NCI-H345 (cell line): ENCODE measurements at places on chromosomes 16 and 17.

DNA sequence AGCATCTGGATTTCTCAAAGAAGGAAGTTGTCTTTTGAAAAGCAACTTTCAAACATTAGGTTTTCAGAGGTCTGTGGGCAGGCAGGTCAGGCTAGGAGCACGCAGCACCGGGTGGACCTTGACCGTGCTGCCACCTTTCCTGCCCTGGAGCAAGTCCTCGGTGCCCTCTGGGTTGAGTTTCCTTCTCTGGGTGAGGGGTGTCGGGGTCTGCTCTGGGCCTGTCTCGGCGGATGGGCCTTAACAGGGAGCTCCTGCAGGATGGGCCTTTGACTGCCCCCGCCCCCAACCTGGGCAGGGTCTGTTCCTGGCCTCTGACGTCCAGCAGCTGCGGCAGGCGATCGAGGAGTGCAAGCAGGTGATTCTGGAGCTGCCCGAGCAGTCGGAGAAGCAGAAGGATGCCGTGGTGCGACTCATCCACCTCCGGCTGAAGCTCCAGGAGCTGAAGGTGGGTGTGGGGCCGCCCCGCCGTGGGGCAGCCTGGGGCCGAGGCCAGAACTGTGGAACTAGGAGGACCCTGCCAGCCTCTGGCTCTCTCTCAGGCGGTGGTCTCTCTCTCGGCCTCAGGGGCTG lies 8.7 kb downstream of the DEF8 start:
- no peak for DNase-seq

DNA sequence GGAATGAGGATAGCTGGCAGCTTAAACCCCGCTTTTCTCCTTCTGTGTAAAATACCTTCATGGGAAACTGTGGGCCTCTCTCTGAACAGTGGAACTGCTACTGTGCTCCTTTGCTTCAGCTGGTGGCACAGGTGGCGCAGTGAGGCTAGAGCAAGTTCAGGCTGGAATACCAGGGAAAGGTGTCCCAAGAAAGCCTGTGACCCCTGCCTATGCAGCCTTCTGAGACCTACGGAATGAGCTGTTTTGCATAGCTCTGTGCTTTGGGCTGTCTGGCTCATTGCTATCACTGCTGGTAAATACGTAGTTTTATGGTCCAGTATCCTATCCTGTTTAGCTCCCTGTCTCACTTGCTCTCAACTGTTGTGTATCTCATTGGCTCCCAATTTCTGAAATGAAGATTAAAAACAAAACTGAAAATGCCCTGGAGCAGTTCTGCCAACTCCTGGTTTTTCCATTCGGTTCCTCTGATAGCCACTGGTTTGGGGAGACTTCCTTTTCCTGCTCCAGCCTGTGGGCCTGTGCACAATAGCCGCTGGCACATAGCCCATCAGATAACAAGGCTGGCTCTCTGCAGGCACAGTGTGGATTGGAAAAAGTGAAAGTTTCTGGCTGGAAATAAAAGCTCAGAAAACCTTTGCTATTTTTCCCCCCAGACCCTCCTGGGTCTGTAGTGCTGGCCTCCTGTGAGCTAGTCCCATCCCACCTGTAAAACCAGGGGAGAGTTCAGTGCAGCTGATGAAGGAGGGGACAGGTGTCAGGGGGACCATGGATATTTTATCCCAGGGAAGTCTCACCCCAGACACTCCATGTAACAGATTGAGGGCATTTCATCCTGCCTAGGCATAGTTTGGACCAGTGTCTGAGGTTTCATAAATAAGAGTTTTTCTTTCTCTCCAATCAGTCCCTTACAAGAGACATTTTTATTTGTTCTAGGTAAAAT lies 24.0 kb downstream of the LIMD2 start:
- DNase-seq: no peak

GRCh38 chr16:25033852-25034251 lies 18.7 kb upstream of the ARHGAP17 start:
- no peak for DNase-seq

- no peak for DNase-seq
Observed at GRCh38 chr17:6476810-6477179, 32.5 kb downstream of the PIMREG start.

DNA sequence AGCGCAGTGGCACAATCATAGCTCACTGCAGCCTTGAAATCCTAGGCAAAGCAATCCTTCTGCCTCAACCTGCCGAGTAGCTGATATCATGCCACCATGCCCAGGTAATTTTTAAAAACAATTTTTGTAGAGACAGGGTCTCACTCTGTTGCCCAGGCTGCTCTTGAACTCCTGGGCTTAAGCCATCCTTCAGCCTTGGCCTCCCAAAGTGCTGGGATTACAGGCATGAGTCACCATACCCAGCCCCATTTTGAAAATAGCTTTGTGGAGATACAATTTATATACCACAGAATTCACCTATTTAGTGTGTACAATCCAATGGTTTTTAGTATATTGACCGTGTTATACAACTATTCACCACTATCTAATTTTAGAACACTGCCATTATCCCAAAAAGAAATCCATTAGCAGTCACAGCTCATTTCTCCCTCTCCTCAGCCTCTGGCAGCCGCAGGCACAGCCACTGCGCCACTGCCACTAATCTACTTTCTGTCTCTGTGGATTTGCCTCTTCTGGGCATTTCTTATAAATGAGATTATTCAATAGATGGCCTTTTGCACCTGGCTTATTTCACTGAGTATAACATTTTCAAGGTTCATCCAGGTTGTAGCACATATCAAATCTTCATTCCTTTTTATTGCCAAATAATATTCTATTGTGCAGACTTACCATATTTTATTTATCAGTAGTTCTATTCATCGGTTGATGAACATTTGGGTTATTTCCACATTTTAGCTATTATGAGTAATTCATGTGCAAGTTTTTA lies 6.5 kb downstream of the RNF157 start:
- no peak for DNase-seq

DNA sequence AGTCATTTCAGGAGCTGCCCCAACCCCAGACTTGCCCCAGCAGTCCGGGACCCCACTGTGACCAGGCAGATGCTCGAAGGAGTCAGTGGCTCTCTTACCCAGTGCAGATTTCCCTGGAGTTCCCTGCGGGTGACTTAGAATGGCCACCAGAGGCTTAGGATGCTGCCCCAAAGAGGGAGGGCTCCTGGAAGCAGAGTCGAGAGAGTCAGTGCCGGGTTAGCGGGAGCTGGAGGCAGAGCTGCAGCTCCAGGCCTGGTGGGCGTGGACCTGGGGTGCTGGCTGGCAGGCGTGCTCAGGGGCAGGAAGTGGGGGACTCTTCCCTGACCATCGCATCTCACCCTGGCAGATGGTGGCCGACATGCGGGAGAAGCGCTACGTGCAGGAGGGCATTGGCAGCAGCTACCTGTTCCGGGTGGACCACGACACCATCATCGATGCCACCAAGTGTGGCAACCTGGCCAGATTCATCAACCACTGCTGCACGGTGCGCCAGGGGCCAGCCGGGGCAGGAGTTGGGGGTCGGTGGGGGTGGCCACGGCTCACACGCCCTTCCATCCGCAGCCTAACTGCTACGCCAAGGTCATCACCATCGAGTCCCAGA lies 1.6 kb upstream of the HSD3B7 start:
- no peak for DNase-seq

- no peak for DNase-seq
Observed at GRCh38 chr16:20904507-20905081, 4.0 kb downstream of the LYRM1 start.

DNA sequence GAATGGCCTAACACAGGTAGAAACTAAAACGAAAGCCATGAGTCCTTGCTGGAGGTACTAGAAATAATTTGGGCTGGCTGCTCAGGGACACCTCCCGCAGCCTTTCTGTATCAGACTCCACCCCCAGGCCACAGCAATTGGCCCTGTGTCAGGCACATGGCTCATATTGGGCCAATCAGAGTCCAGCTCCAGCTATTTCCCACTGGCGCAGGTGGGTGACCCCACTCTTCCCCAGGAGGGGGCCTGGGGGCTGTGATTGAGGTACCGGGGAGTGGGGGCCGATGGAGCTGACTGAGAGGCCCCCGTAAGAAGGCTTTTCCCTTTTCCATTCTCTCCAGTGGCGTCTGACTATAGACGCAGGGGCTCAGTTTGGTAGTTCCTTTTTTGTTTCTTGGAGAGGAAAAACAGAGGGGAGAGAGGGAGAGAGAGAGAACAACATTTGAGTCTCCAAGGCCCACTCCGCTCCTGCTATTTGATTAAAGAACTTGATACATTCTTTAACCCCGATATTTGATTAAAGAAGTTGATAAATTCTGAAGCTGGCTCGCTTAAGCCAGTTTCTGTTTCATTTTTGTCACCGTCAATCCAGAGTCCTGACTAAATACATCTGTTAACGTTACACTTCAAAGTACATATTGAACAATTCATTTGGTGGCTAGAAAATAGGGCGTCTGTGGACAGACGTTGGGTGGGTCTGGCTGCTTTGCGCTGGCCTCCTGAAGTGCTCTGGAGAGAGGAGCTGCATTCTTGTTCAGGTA lies 26.3 kb downstream of the FOXL1 start:
- DNase-seq: no peak

GRCh38 chr17:31318298-31318801 lies 3.1 kb downstream of the EVI2A start:
- no peak for DNase-seq

DNA sequence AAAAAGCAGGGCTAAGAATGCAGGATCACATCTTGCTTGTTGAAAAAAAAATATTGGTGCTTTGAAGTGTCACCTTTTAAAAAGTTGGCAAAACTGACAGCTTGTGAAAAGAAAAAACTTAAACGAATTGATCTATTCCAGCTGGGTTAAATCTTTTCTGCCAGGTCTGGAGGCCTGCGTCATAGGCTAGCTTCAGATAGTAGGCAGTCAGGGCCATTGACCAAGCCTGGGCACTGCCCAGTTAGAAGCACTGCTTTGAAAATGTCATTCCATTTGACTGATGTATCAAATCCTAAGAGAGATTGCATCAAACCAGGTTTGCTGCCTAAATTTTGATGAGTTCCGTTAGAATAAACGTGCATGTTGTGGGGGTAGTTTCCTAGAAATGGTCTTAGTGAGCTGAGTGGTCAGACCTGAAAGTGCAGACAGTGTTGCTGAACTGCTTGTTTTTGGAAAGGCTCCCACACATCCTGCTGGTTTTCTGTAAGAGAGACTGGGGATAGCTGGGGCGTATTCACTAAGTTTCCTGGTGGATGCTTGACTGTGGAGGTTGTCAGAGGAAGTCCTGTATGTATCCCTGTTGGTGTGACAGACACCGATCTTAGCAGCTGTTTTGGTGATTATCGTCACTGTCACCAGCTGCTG lies 38.8 kb downstream of the NUP88 start:
- no peak for DNase-seq

GRCh38 chr17:74999523-74999922 lies 12.1 kb downstream of the CDR2L start:
- no peak for DNase-seq

DNA sequence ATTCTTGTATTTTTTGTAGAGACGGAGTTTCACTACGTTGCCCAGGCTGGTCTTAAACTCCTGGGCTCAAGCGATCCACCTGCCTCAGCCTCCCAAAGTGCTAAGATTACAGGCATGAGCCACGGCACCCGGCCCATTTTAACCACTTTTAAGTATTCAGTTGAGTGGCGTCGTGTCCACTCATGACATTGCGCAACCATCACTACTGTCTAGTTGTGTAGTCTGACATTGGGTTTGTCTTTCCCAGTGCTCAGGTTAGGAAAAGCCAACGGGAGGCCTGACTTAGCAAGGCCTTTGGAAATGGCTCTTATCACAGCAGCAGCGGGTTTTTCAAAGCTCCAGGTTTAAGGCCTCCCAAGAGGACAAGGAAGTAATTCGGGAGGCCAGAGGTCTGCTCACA lies 58.7 kb downstream of the LITAF start:
- no peak for DNase-seq

GRCh38 chr17:17125136-17126084 lies 80.7 kb downstream of the PLD6 start:
- peak; percentile 15 for DNase-seq

- DNase-seq: no peak
Observed at GRCh38 chr17:66941249-66941648, 23.3 kb upstream of the CACNG4 start.

- DNase-seq: peak; percentile 43
Observed at GRCh38 chr17:2749784-2750181, 331 bp upstream of the CCDC92B start.

DNA sequence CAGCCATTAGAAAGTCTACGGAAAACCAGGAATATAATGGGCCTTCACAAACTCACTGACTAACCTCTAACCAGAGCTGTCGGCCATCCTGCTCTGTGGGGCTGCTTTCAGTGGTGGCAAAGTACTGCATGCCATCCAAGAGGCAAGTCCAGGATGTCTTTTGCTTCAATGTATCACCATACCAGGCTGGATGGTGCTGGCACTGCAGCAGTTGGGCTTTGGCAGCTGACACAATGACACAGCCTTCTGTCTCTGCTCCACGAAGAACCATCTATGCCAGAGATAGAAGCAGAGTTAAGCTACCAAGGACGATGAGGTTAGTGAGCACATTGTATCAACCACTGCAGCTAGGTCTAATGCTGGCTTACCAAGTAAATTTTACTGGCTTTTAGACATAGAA lies 9.7 kb upstream of the RSKR start:
- no peak for DNase-seq

DNA sequence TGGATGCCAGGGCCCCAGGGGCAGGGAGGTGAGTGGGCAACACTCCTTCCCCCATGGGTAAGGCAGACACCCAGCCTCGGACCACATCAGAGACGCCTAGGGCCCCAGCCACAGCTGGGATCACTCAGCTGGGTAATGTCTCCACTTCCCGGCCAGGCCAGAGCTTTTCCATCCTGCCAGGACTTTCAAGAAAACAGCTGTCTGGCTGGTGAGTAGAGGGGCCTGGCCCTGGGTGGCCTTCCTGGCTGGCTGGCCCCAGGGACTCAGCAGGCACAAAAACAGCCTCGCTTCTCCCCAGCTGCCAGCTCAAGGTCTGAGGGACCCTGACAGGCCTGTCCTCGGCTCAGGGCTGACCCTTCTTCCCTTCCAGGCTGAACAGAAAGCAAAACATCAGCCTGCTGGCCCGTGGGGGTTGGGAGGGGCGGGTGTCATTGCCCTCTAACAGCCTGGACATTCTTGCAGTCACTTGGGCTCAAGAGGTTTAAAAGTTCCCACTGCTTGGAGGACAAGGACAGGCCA lies 45.3 kb upstream of the JPH3 start:
- no peak for DNase-seq

GRCh38 chr17:19958023-19958422 lies 19.6 kb downstream of the AKAP10 start:
- no peak for DNase-seq

- no peak for DNase-seq
Observed at GRCh38 chr17:67613961-67614360, 103.8 kb upstream of the NOL11 start.

GRCh38 chr17:72812823-72813222 lies 279.7 kb downstream of the SLC39A11 start:
- no peak for DNase-seq

GRCh38 chr17:65055280-65055707 lies 1.2 kb downstream of the GNA13 start:
- DNase-seq: no peak

- no peak for DNase-seq
Observed at GRCh38 chr17:42743595-42744282, 1.1 kb downstream of the EZH1 start.

DNA sequence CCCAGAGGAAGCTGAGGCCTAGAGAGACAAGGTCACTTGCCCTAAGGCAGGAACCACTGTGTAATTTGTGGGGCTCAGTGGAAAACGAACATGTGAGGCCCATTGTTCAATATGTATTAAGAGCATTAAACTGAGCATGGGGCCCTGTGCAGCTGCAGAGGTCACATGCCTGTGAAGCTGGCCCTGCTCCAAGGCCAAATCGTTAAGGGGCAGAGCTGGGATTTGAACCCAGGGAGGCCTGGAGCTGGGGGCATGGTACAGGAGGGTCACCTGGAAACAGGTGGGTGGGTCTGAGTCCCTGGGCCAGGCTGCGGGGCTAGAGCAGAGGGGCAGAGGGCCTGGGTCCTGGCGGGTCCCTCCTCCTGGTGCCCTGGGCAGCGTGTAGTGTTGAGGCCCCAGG lies 19.7 kb downstream of the C16orf74 start:
- no peak for DNase-seq

GRCh38 chr16:24359490-24359889 lies 103.4 kb downstream of the CACNG3 start:
- DNase-seq: no peak
